Anterior cingulate cortex (tissue), 58 donors: ENCODE measurements at places on chromosomes 4 and X.

DNA sequence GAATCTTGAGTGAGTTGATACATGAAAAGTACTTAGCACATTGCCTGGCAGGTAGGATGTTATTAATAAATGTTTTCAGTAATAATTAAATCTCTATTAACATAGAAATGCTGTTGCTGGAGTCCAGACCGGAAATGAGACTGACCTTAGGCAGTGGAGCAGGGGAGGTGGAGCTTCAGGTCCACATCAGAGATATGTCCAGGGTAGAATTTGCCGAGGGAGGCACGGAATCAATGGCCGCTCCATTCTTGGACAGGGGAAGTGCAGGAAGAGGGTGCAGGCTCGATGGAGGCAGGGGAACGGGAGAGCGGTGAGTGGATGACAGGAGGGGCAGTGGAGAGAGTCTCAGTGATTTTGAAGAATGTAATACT, 107.3 kb downstream of the GATB start:
- no peak for DNase-seq

DNA sequence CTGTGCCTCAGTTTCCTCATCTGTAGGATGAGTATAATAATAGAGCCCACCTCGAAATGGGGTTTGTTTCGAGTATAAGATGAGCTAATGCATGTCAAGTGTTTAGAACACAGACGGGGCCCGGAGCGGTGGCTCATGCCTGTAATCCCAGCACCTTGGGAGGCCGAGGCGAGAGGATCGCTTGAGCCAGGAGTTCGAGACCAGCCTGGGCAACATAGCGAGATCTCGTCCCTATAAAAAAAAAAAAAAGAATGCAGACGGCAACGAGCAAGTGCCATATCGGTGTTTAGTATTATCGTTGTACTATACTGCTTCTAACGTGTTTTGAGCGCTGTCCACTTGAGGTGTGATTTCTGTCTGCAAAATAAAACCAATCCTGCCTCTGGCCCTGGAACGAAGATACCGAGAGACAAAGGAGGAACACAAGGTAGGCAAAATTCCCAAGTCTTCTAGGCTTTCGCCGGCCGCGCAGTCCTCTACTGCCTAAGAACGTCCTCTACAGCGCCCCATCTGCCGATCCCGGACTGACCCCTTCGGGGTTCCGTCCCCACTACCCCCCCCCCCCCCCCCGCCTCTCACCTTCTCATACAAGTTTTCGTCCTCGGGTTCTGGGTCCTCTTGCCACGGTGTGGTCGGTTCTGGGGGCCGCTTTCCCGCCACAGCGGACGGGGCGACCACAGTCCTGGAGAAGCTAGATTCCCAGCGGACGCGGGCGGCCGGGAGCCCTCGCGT, 442 bp downstream of the NDUFB11 start:
- no peak for DNase-seq

DNA sequence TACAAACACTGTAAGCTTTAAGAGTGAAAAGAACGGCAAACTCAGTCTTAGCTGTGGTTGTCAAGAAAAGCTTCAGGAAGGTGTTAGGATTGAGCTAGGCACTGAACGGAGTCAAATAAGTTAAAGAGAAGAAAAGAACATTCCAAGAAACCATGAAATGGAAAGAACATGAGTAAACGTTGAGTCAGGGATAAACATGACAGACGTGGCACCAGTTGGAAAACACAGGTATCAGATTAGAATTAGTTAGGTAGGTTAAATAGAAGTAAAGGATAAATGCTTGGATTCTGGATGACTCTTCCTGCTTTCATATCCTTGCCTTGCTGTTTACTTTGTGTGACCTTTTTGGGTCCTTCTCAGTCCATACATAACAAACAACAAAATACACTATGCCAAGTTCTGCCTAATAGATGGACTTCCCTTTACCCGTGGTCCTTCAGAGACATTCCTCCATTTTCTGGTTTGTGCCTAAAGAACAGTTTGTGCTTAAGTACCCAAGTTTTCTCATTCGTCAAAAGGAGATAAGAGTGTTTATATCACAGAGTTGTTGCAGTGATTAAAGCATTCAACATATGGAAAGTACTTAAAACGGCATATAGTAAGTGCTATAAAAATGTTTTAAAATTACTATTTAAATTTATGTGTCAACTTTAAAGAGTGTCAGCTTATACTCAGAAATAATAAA, 446.9 kb downstream of the TMA16 start:
- no peak for DNase-seq

DNA sequence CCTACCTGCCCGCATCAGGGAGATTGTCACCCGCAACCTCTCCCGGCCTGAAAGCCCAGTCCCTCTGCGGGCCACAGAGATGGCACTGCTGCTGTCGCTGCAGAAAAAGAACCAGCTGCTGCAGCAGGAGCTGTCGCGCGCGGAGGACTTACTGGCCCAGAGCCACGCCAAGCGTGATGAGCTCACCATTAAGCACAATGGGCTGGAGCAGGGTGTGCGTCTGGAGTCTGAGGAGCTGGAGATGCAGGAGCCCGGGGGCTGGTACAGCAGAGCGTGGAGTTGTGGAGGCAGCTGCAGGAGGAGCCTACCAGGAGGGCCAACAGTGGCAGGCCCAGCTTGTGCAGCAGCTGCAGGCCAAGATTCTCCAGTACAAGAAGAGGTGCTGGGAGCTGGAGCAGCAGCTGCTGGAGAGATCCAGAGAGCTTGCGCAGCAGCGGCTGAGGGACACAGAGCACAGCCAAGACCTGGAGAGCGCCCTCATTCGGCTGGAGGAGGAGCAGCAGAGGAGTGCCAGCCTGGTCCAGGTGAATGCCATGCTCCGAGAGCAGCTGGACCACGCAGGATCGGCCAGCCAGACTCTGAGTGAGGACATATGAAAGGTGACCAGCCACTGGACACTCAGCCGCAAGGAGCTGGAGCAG, 11.3 kb downstream of the SMIM10L2A start:
- DNase-seq, result no peak

- no peak for DNase-seq
Measured at GRCh38 chrX:154032160-154032559, 12.5 kb upstream of the IRAK1 start.

DNA sequence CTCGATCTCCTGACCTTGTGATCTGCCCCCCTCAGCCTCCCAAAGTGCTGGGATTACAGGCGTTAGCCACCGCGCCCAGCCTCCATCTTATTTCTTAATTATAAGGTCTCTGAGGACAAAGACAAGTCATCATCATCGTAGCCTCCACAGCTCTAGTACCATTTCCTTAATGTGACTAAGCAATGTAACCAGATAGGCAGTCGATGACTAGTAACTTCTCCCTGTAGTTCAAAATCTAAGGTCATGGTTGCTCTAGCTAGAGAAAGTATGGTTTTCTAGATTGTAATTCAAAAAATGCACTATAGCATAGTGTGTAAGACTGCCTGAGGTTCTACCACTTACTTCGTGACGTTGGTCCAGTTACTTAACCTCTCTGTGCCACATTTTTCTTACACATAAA, 6.9 kb downstream of the SLC39A8 start:
- no peak for DNase-seq
